ENCODE measurements at places on chromosomes 3 and 15.

GRCh38 chr3:59540241-59540640 lies 490.4 kb upstream of the CFAP20DC start:
- DNase-seq, result no peak

DNA sequence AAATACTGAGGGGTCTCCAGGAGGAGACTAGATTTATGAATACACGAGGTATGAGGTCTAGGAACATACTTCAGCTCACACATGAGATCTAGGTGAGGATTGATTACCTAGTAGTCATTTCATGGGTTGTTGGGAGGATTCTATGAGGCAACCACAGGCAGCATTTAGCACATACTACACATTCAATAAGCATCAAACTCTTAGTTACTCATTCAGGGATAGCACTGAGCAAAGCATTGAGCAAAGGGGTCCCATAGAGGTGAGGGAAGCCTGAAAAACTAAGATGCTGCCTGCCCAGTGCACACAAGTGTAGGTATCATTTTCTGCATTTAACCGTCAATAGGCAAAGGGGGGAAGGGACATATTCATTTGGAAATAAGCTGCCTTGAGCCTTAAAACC lies 4.5 kb downstream of the CCR5 start:
- DNase-seq, result no peak

GRCh38 chr3:13345772-13346171 lies 74.3 kb downstream of the NUP210 start:
- no peak for DNase-seq

- DNase-seq, result no peak
These were observed 52.1 kb downstream of the DNAH1 start for GRCh38 chr3:52367891-52368880.

GRCh38 chr3:185253645-185254410 lies at the start of gene EHHADH:
Gene EHHADH, minus strand, starts transcription at chr3:185254049. Its CDS starts 27 bp downstream, at chr3:185254022.
- peak; percentile 21 for DNase-seq

GRCh38 chr3:128488636-128488990 lies 4.4 kb downstream of the GATA2 start:
- DNase-seq, result no peak

DNA sequence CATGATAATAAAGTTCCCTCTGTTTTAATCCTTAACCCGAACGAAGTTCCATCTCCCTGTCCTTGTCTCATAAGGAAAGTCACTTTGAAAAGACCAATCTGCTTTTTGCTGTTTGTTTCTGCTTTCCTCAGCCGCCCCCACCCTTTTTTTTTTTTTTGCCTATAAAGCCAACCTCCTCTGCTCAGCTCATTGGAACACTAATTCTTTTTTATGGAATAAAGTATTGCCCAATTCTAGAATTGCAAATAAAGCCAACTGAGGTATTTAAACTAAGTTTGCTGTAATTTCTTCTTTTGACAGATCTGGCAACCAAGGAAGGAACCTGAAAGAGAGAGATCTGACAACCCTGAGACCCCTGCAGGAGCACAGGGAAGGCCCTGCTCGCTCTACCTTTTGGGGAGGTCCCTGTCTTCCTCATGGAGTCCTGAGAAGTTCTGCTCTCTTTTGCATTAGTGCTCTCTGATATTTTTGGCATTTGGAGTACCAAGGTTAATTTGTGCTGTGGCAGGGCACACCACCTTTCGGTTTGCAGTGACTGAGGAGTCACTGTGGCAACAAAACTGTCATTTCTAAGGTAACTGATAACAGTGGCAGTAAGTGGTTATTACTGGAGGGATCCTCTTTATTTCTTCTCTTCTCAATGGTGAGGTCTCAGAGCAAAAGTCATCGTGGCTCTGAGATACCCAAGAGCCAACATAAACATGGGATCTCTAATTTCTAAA lies 35.2 kb upstream of the TRPM1 start:
- DNase-seq, result no peak

- DNase-seq, result no peak
These were observed 888 bp downstream of the TMOD3 start for GRCh38 chr15:51830276-51830806.

GRCh38 chr3:170801597-170801996 lies 68.4 kb downstream of the RPL22L1 start:
- DNase-seq, result no peak

DNA sequence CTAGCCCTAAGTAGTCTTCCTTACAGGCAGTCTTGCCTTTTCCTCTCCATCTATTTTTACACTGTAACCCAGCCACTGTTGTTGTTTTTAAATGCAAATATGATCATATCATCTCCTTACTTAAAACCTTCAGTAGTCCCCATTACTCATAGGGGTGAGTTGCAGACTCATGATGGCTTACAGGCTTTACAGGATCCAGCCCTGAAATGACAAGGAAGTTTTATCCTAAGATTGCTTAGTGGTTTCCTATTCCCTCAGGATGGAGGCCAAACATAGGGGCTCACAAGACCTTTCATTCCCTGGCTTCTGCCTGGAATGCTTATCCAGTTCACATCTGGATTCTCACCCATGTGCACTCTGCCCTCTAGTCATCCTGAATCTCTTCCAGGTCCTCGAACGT lies 27.7 kb upstream of the PCOLCE2 start:
- DNase-seq, result no peak

DNA sequence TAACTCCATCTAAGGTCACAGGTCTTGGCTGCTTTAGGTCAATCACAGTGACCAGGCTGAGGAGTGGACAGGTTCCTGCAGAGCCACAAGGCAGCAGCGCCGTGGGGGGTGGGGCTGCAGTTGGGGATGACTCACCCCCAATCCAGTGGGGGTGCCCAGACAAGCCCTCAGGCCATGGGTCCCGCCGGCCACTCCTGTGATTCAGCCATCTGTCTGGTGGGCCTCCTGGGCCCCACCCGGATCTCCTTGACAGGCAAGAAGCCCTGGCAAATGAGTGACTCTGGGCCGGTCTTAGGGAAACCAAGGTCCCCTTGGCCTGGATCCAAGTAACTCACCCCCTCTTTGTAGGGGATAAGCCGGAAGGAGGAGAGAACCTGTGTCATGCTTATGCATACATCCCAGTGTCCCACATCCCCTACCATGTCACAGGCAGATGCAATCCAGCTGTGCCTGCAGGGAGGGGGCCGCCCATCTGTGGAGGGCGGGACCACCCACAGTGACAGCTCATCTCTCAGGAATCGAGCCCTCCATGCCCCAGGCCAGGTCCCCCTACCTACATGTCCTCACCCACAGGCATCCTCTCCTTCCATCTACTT lies 495 bp upstream of the COL7A1 start:
- no peak for DNase-seq

DNA sequence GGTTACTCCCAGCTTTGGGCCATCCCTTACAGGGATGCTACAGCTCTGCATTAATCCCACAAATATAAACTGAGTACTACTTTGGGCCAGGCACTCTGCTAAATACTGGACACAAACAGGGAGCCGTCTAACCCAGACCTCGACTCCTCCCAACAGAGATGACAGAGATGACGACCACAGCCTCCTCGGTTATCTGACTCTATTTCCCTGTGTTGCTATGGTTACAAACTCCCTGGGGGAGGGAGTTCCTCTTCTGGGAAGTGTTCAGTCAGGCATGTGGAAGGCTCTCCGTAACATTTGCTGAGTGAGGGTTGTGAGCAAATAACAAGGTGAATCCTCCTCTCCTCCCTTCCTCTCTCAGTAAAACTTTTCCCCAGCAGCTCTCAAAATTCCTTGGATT lies 6.7 kb upstream of the CMTM7 start:
- DNase-seq, result no peak

GRCh38 chr3:90145094-90145860 lies 1037.9 kb downstream of the EPHA3 start:
- DNase-seq, result no peak

DNA sequence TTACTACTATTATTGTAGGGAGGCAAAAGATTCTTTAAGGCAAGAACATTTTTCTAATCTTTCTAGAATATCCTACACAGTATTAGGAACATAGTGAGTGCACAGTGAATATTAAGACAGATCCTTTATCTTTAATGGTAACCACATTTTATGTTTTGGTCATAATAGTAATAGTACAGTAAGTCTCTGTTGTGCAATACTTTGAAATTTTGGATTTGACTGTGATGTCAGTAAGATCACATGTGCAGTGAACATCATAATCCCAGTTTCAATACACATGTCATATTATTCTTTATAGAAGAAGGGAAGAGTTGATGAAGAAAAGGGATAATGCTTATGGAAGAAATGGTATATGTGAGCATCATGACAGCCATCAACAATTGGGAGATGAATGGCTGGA lies 10.7 kb downstream of the STT3B start:
- DNase-seq, result no peak

GRCh38 chr15:76330080-76330680 lies 6.4 kb upstream of the ISL2 start:
- DNase-seq, result no peak

GRCh38 chr15:32641517-32642059 lies at the start of gene SCG5:
Gene SCG5, plus strand, starts transcription at chr15:32641710. Its CDS starts 1,883 bp downstream, at chr15:32643593.
- peak; percentile 18 for DNase-seq

DNA sequence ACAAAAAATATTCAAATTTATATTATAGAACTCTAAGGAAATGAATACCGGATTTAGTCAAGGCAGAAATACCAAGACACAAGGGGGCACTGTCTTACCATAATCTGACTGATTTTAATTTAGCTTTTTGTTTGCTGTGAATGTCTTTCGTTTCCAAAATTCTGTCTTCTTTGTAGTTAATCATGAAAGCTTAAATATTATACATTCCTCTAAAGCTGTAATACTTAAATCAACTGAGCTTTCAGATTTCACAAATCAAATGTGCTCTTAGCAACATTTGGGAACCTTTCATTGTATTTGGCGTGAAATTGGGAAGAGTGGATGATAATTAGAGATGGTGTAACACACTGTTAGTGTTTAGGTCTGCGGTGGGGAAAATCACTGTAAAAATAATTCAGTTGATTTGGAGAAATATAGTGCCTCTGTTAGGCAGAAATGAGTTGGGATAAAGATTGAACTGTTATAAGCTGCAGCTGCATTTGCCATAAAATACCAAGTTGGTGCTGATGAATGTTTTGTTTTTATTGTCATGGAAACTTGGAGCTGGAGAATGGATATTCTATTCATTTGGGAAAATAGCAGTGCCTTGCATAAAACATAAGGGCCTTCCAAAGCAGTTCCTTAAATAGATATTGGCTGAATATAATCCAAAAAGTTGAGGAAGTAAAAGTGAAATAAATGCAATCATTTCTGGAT lies 228.2 kb downstream of the TCF12 start:
- peak; percentile 15 for DNase-seq

DNA sequence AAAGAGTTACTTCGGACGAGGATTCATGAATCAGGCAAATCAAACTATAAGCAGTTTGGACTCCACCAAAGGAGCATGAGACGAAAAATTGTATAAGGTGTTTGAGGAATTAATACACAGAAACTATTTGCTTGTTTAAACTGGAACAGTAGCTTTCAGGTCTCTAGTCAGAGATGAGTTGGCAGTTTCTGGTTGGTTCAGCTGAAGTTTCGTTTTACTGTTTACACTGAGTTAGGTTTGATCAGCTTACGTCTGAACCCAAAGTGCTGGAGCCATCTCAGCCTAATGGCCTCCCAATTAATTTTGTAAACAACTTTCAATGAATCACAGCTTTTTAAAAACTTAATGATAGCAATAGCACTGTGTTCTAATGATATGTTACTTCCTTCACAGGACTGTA lies 703.7 kb downstream of the NLGN1 start:
- no peak for DNase-seq

DNA sequence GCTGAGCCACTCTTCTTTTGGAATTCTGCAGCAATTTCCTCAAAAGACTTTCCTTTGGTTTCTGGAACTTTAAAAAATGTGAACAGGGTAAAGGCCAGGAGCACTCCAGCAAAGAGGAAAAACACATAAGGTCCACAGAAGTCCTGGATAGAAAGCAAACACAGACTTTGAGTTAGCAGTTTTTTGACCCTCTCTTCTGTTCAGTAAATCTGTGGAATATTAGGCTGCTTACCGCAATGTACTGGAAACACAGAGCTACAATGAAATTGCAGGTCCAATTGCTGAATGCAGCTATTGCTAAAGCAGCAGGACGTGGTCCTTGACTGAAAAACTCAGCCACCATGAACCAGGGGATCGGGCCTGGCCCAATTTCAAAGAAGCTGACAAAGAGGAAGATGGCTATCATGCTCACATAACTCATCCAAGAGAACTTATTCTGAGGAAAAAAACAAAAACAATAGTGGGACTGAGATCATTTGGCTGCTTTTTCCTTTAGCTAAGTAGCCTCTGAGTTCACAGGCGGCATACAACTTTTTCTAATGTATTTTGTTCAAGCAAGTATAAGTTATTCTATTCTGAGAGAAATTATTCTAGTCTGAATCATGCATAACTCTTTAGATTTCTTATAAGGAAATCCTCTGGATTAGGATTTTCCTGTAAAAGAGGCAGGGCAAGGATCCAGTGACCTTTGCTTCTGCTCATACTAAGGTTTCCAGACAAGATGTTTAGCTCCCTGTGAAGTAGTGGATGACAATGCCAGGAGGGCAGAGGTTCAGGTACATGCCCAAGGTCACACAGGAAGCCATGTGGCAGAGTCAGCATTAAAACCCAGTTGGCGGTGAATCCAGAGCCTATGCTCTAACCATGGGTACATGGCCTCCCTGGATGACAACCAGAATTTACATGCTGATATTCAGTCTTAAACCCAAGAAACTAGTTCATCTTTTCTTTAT lies 28.3 kb downstream of the SLC2A2 start:
- no peak for DNase-seq

DNA sequence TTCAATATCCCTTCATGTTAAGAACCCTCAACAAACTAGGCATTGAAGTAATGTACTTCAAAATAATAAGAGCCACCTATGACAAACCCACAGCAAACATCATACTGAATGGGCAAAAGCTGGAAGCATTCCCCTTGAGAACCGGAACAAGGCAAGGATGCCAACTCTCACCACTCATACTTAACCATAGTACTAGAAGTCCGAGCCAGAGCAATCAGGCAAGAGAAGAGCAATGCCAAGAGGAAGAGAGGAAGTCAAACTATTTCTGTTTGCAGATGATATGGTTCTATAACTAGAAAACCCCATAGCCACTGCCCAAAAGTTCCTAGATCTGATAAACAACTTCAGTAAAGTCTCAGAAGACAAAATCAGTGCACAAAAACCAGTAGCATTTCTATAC lies 161.9 kb downstream of the UBE2E2 start:
- DNase-seq, result no peak

GRCh38 chr3:47578691-47579632 lies at the start of gene CSPG5:
Gene CSPG5, minus strand, starts transcription at chr3:47578865. Its CDS starts 172 bp downstream, at chr3:47578693.
- DNase-seq, result no peak

GRCh38 chr15:73078722-73079121 lies 26.5 kb downstream of the NEO1 start:
- DNase-seq, result no peak

GRCh38 chr15:43186003-43186353 lies 775 bp downstream of the CCNDBP1 start:
- DNase-seq, result no peak

DNA sequence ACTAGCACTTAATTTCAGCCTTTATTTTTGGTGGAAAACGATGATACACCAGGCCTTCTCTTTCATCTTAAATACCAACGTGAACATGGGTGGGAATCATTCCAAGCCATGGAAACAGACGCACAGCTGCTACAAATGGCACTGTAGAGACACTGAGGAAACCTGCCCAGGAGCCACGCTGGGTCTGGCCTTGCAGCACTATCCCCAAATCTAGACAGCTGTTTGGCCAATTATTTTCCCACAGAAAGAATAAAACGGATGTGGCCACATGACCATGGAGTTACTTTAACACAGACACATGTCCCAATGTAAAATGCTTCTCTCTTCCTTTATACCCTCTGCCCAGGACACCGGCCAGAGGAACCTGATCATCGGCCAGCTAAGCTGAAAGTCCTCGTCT lies 83.6 kb upstream of the OCA2 start:
- DNase-seq, result no peak
